ENCODE measurements at places on chromosomes 11 and 22. TPM values are rescaled to one million over a fixed set of nuclear protein-coding genes. Genes with fewer than 3 reads are reported as not detected.

DNA sequence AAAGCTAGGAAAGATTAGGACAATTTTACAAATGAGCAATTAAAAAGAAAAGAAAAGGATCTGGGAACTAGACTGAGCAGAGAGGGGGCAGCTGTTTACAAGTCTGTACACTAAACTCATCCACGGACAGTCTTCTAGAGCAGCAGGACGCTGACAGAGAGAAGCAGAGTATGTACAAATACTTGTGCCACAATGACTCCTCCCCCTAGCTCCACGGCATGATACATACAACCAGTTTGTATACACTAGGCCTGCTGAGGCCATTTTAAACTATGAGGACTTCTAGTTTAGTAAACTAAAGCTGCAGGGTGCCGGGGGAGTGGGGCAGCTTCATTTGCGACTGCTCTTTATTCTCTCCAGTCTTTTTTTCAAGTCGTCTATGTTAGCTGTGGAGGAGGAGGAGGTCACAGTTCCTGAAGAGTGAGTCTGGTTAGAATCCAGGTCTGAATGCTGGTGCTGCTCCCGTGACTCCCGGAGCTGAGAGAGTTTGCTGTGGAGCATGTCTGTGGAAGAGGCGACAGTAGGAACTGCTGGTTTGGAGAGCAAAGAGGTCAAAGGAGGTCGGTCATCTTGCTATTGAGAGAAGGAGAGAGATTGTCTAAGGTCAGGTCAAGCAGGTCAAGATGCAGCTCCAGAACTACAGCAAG lies 24.8 kb downstream of the F2 start:
- no peak overlapping the region for H3K27ac ChIP-seq
- H3K36me3 ChIP-seq: peaks cover 39% of the 10 kb centered on the region
- DNase-seq: no peak
- H3K27me3 ChIP-seq: no peaks in the 10 kb centered on the region
- no peaks in the 10 kb centered on the region for H3K4me1 ChIP-seq

DNA sequence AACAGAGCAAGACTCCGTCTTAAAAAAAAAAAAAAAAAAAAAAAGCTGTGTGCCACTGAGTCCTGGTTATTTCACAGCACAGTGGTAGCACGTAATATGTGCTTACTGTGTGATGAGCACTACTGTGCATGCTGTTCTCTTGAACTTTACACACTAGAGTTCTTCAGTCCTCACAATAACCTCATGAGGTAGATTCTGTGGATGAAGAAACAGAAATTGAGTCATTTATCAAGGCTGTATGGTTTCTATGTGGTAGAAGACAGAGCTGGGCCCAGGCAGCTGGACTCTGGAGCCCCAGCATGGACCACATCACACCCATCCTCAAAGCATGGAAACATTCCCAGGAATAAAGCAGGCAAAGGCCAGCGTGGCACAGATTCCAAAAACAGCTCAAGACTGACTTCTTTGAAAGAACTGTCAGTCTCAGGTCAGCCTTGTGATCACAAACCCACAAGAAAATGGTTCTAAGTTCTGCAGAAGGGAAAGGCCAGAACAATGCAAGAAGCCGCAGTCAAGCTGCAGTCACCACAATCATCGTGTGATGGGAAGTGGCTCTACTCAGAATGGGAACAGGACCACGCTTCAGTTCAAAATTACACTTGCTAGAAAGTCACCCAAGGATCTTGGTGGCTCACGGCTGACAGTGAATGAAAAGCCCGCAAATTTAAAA lies 49.5 kb downstream of the MICAL3 start:
- no peak overlapping the region for H3K27ac ChIP-seq
- no peak for DNase-seq
- H3K36me3 ChIP-seq: no peaks in the 10 kb centered on the region
- H3K27me3 ChIP-seq: no peaks in the 10 kb centered on the region
- H3K4me3 ChIP-seq: no peak overlapping the region

- no peak overlapping the region for H3K27ac ChIP-seq
- no peak for DNase-seq
Observed at GRCh38 chr11:44574610-44575287, 9.3 kb downstream of the CD82 start.

GRCh38 chr22:33070600-33070999 lies 12.4 kb upstream of the SYN3 start:
- DNase-seq: no peak
- no peaks in the 10 kb centered on the region for H3K4me1 ChIP-seq
- no peak overlapping the region for H3K27ac ChIP-seq
- no peaks in the 10 kb centered on the region for H3K27me3 ChIP-seq
- no peaks in the 10 kb centered on the region for H3K36me3 ChIP-seq
- H3K4me3 ChIP-seq: no peak overlapping the region

DNA sequence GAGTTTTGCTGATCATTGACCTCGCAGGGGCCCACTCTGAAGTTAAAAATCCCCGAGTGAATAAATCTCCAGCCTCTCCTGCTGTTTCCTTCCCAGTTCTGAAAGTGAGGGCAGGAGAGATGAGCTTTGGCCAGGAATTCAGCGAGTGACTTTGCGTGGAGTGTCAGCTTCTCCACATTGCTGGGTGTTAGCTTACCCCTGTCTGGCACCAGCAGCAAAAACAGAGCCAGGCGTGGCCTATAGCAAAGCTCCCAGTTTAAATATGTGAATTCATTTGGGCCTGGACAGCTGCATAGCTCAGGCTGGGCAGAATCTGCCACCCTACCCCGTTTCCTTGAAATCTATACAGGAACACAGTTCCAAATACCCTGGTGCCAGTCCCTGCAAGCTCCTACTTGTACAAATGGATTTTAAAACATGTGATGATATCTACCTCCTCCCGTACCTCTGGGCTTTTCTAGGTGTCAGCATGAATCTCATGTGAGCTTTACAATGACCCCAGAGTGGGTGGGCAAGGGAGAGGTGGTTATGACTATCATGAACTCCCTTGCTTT lies 25.6 kb downstream of the TIMP3 start:
- H3K4me3 ChIP-seq: no peak overlapping the region
- no peaks in the 10 kb centered on the region for H3K27me3 ChIP-seq
- DNase-seq: no peak
- no peak overlapping the region for H3K27ac ChIP-seq
- H3K36me3 ChIP-seq: no peaks in the 10 kb centered on the region
- H3K4me1 ChIP-seq: peaks cover 4% of the 10 kb centered on the region

GRCh38 chr22:49733631-49734030 lies 94.0 kb downstream of the BRD1 start:
- H3K4me3 ChIP-seq: no peak overlapping the region
- no peaks in the 10 kb centered on the region for H3K27me3 ChIP-seq
- H3K36me3 ChIP-seq: no peaks in the 10 kb centered on the region
- H3K27ac ChIP-seq: no peak overlapping the region

- H3K4me1 ChIP-seq: peaks cover 43% of the 10 kb centered on the region
- H3K27ac ChIP-seq: peak overlapping the region; percentile 40
- DNase-seq: peak; percentile 57
- H3K4me3 ChIP-seq: no peak overlapping the region
- H3K36me3 ChIP-seq: no peaks in the 10 kb centered on the region
- H3K27me3 ChIP-seq: no peaks in the 10 kb centered on the region
Observed at GRCh38 chr11:111946499-111946898, 9.4 kb downstream of the DIXDC1 start.

DNA sequence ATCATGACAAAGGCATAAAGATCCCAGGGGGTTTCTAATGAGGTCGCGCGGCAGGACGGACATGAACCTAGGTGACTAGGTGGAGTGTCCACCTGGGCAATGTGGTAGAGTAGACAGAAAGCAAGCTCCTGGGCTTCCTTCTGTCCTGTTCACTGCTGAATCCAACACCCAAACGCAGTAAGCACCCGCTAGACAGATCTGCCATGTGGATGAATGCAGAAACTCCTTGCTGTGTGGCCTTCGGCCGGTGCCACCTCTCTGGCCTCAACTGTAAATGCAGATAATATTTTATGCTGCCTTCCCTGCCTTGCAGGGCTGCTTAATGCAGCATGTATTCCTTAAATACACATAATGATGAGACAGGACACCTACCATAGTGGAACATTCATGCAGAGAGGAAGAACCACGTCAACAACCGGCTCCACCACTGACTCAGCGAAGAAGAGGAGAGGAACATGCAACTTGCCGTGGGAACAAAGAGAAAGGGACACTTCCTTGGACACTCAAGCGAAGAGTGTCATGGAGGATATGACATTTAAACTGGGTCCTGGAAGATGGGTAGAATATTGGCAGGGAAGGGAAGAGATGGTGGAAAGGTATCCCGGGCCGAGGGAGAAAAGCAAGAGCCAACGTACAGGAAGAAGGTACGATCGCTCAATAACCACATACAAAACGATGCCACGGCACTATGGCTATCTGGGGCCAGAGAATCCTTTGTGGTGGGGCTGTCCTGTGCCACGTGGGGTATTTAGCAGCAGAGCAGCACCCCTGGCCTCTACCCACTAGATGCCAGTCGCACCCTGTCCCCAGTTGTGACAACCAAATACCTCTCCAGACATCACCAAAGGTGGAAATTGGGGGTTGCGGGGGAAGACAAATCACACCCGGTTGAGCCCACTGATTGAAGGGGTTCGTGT lies 30.8 kb downstream of the MYH9 start:
- peak overlapping the region; percentile 56 for H3K27ac ChIP-seq
- H3K36me3 ChIP-seq: peaks cover 4% of the 10 kb centered on the region
- DNase-seq: no peak
- H3K4me1 ChIP-seq: peaks cover 93% of the 10 kb centered on the region

DNA sequence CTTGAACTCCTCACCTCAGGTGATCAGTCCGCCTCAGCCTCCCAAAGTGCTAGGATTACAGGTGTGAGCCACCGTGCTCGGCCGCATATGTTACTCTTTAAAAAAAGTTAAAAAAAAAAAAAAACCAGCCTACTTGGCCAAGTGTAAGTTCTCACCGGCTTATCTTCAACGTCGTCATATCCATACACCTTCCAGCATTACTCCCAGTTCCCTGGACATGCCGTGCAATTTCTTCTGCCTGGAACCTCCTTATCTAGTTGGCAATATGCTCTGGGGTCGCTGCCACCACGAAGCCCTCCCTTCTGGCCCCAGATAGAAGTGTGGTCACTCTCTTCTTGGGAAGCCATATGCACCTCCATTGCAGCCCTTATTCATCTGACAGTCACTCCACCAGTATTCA lies 36.3 kb upstream of the CBX7 start:
- H3K27ac ChIP-seq: no peak overlapping the region
- H3K27me3 ChIP-seq: no peaks in the 10 kb centered on the region
- peaks cover 5% of the 10 kb centered on the region for H3K4me1 ChIP-seq
- no peak for DNase-seq

DNA sequence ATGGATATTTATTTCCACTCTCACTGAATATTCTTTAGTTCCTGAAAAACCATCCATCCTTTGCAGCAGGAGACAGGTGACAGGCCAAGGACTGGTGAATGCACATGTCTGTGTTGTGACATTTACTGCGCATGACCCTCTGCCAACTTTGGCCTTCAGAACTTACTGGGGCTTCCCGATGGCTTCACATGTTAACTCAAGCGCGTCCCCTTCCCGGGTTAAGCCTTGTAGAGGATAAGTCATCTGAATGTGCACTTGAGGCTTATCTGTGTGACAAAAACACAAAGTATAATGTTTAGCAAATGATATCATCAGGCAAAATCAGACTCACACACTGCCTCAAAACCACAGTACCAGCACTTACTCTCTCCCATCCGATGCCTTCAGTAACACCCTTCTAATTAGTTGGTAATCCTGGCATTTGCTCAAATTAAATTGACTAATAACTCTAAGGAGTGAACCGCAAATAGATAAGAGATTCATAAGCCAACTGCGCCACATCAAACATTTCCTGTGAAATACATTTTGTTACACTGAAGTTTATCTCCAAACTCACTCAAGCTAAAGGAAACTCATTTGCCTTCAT lies 286.4 kb downstream of the CADM1 start:
- no peak for DNase-seq
- H3K36me3 ChIP-seq: no peaks in the 10 kb centered on the region

DNA sequence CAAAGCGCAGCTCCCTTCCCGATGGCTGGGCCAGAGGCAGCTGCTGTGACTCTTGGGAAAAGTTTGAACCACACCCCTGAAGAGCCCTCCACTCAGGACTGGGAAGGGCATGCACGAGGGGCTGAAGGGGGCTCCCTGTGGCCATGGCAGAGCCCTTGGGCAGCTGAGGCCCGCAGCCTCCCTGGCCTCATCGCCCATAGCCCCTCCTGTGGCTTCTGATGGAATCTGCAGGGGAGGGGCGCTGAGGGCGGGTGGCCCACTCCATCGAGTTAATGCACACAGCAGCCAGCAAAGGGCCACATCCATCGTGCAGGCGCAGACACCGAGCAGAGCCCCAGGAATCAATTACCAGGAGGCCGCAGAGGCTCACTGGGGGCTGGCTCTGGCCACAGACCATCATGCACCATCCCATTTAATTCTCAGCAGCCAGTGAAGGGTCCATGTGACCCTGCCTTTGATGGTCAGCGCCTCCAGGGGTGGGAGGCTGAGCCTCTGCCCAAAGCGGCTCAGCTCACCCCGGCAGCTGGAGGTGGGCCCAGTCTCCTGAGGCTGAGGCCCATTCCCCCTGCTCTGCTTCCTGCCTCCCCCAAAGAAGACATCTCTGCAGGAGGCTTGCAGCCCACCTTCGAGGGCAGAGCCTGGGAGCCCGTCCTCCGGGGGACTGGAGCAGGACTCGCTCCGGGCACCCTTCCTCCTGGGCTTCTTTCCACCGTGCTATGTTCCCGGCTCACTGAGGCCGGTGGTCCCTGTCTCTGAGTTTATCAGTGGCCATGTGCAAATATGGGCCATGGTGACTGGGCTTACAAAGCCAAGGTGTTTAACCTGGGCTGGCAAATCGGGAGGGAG lies 1410.2 kb downstream of the BRD1 start:
- no peak for DNase-seq
- no peak overlapping the region for H3K27ac ChIP-seq
- H3K36me3 ChIP-seq: no peaks in the 10 kb centered on the region
- H3K4me1 ChIP-seq: no peaks in the 10 kb centered on the region
- no peak overlapping the region for H3K4me3 ChIP-seq
- H3K27me3 ChIP-seq: no peaks in the 10 kb centered on the region

DNA sequence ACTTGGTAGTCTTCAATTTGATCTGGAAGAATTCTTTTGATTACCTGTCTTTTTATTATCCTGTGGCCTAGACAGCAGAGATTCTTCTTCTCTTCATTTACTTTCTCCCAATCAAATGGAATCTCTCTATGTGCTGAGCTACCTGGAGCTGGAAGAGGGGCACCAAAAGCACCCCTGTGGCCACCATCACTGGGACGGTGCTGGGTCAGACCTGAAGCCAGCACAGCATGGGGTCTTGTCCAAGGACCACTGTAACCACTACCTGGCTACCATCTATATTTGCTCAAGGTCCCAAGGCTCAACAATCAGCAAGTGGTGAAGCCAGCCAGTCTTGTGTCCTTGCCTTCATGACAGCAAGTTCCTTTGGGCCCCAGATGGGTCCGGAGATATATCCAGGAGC lies 186.6 kb downstream of the JRKL start:
- H3K27ac ChIP-seq: no peak overlapping the region
- DNase-seq: no peak
- no peaks in the 10 kb centered on the region for H3K36me3 ChIP-seq
- no peaks in the 10 kb centered on the region for H3K27me3 ChIP-seq

LRRC75B gene
- 6.4 TPM for total RNA-seq

TPBGL gene
- not detected for total RNA-seq

LRRC74B gene
- not detected for total RNA-seq

SEC14L6 gene
- total RNA-seq: 0.15 TPM

PRR33 gene
- not detected for total RNA-seq

INPPL1 gene
- total RNA-seq: 211 TPM

PATE2 gene
- not detected for total RNA-seq

THRSP gene
- not detected for total RNA-seq
